ENCODE measurements at places on chromosomes 6 and 20.

DNA sequence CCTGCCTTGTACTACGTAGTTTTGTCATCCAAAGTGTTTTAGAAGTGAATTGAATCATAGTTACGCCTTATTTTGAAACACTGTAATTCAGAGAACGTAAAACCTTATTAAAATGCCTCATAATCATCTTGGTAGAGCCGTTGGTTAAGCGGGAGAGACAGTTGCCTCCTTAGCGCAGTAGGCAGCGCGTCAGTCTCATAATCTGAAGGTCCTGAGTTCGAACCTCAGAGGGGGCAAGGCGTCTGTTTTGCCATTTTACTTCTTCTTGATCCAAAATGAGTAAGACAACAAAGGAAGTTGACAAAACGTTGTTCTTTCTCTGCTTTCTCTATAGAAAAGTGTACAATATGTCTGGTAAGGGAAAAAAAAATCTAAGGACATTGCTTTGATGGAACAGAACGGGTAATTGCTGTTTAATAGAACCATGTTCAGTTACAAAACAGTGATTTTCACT is 20.7 kb upstream of the TRIM27 start:
- DNase-seq, result peak; percentile 86

- no peak for DNase-seq
Measured at GRCh38 chr20:13613917-13614316, 24.8 kb downstream of the TASP1 start.

GRCh38 chr6:71103130-71103529 is 146.3 kb upstream of the B3GAT2 start:
- DNase-seq, result no peak

DNA sequence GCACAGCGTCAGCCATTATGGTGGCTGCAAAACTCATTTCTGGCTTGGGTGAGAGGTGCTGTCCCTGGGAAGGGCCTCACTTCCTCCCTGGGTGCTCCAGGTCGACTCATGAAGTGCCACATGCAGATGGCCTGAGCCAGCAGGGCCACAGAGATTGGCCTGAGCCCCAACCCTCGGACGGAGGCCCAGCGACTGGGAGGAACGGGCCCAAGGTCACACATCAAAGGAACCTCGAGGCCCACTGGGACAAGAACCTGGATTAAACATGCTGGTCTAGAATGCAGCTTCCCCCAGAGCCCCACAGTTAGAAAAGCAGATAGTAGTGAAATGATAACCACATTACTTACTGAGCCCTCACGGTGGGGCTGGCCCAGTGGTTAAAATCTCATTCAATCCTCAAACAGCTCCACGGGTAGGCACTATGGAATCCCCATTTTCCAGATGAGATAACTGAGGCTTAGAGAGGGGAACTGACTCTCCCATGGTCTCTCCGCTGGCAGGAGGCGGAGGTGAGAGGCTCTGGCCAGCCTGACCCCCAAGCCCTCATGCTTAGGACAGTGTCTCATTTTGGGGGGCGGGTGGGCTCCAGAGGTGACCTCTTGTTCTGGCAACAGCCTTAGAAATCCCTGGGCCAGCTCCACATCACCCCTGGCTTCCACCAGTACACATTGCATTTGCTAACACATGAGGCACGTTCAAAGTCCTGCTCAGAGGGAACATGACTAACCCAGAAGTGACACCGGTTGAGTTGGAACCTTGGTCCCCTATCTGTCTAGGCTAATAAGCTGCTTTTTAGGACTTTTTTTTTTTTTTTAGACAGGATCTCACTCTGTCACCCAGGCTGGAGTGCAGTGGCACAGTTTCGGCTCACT is 53.0 kb downstream of the SRC start:
- no peak for DNase-seq

DNA sequence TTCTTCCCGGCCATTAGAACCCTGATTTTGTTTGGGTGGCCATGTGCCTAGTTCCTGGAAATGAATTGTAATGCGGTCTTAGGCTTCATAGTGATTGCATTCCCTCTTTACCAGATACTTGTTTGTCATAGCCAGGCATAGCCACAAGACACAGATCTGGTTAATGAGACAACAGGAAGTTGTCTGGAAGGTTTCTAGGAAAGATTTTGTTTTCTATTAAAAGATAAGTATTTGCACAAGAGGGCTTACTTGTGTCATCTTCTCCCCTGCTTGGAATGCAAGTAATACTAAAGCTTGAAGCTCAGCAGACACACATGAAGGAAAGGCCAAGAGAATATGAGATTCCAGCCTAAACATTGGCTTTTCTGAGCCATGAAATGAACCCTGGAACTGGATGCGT is 12.9 kb downstream of the FARS2 start:
- DNase-seq, result no peak

GRCh38 chr6:63317641-63318040 is 2.1 kb downstream of the LGSN start:
- no peak for DNase-seq

- DNase-seq, result no peak
Measured at GRCh38 chr20:48821261-48821920, 6.4 kb downstream of the PREX1 start.
